ENCODE measurements at places on chromosomes 13 and 19.
A peak's percentile ranks its signal among the peaks of the same experiment; 100 is the strongest.

DNA sequence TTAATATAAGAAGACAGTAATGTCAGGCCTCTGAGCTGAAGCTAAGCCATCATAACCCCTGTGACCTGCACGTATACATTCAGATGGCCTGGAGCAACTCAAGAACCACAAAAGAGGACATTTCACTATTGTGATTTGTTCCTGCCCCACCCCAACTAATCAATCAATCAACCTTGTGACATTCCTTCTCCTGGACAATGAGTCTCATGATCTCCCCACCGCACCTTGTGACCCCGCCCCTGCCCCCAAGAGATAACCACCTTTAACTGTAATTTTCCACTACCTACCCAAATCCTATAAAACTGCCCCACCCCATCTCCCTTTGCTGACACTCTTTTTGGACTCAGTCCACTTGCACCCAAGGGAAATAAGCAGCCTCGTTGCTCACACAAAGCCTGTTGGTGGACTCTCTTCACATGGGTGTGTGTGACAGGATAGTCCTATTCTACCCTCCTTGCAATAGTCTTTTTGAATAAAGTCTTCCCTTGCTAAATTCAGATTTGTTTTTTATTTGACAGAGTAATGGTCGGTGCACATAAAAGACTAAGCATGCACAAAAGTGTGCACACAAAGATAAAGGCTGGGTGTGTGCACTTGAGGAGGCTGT lies 14.0 kb downstream of the CD70 start:
- ATAC-seq, result no peak

- ATAC-seq, result no peak
Observed at GRCh38 chr13:102812611-102813287, 13.8 kb downstream of the BIVM start.

GRCh38 chr19:2624537-2625091 lies 77.9 kb downstream of the GNG7 start:
- ATAC-seq, result no peak

GRCh38 chr19:6313398-6313969 lies 19.9 kb downstream of the ACER1 start:
- ATAC-seq, result no peak

GRCh38 chr19:47097396-47098201 lies 16.0 kb downstream of the ZC3H4 start:
- ATAC-seq, result no peak

GRCh38 chr13:84605927-84606326 lies 723.7 kb upstream of the SLITRK1 start:
- ATAC-seq, result no peak

DNA sequence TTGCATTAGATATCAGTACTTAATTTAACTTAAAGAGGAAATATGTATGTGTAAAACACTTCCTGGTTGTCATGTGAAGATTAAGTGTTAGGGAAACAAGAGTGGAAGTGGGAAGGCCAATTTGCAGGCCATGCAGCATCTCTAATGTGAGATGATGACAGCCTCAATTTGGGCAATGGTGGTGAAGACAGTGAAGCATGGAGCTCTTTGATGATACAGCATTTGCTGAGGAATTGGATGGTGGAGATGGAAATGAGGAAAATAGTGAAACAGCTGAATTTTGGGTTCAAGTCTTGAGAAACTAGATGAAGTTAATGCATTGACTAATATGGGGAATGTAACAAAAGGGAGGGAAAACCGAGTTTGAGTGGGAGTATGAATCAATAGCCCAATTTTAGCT lies 231.7 kb upstream of the MIR17HG start:
- no peak for ATAC-seq

DNA sequence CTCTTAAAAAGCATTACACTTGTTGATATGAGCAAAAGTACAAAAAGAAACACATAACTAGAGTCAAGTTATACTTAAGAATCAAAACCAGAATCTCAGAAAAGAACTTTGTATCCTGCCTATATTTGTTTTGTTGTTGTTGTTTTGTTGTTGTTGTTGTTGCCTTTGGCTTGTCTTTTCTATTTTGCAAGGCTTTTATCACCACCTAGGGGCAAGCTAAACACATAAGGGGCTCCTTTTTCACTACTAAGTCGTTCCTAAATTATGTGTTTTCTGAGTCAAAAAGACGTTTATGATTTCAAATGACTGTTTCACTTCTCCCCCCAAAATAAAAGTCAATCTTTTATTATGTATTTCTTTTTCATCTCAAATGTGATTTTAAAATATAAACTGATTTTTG lies 250.2 kb downstream of the RBM26 start:
- no peak for ATAC-seq

DNA sequence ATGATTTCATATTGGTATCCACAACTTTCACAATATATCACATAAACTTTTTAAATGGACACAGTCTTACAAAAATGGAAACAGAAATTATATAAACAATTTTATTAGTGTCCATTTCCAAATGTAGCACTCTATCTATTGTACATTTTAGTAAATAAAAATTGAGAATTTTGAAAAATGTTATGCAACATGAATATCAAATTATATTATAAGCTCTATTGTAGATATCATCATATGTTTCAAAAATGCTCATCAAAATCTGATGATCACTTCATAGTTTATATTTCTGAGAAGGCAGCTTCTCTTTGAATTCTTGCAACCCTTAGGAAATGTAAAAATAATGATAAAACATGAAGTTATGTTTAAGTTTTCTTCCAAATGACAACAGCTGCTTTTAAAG lies 1928.6 kb downstream of the PCDH9 start:
- no peak for ATAC-seq

- no peak for ATAC-seq
Observed at GRCh38 chr19:11017275-11018035, 56.6 kb downstream of the SMARCA4 start.

- peak; percentile 88 for ATAC-seq
Observed at GRCh38 chr13:40653527-40654318, 12.7 kb downstream of the FOXO1 start.

- ATAC-seq, result peak; percentile 14
Observed at GRCh38 chr19:1130771-1131717, 27.2 kb downstream of the GPX4 start.

GRCh38 chr19:58406818-58407657 lies 1.4 kb upstream of the ZNF584 start:
- ATAC-seq, result no peak

- no peak for ATAC-seq
Observed at GRCh38 chr19:44668985-44669764, 2.1 kb upstream of the CEACAM19 start.

DNA sequence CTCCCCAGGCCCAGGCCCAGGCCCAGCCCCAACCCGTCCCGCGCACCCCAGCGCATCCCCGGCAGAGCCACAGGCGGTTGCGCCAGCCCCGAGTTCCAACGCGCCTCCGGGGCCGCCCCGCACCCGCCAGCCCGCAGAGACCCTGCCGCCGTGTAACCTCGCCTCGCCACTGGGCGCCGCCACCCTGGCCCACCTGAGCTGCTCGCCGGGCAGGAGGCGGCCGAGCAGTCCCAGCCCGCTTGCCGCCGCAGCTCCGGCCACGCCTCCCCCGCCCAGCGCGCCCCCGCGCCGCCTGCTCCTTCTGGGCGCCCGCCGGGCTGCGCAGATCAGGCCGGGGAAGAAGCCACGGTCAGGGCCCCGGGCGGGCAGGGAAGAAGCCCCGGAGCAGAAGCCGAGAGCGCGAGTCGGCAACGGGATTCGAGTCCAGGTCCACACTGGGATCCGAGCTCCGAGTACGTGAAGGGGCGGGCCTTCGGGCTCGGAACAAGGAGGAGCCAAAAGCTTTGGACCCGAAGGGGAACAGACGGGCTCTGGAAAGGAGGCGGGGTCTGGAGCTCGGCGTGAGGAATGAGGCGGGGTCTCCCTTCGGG lies at the start of gene MBOAT7:
Gene MBOAT7 (minus strand): TSS at position 436 of the 590 bp plus-strand sequence. CDS start 1,072 bp downstream, outside the sequence.
- ATAC-seq, result peak; percentile 41

GRCh38 chr19:46372901-46373490 lies 26.1 kb downstream of the PPP5C start:
- no peak for ATAC-seq
